ENCODE measurements at places on chromosomes 3 and 15.
A peak's percentile ranks its signal among the peaks of the same experiment; 100 is the strongest.

DNA sequence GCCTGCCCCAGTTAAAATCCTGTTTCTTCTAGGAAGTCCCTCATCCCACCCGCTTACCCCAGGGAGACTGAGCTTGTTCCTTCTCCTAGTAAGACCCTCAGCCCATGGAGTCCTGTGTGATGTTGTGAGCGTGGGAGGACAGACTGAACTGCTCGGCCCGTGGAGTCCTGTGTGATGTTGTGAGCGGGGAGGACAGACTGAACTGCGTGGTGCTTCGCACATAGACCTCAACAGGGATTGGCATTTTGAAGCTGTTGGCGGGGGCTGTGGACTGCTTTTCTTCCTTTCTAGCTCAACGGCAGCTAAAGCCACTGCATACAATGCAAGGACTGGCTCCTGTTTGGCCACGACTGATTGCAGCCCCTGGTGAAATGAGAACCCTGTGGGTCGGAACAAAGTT, 1.6 kb upstream of the SPTBN5 start:
- DNase-seq: no peak

DNA sequence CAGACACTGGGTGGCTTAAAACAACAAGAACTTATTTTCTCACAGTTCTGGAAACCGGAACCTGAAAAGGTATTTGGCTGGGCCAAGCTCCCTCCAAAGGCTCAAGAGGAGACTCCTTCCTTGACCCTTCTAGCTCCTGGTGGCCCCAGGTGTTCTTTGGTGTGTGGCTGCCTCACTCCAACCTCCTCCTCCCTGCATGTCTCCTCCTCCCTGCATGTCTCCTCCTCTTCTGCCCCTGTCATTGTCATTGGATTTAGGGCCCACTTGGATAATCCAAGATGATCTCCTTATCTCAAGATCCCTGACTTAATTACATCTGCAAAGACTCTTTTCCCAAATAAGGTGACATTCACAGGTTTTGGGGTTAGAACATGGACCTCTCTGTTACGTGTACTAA, 69.8 kb upstream of the MFGE8 start:
- no peak for DNase-seq

DNA sequence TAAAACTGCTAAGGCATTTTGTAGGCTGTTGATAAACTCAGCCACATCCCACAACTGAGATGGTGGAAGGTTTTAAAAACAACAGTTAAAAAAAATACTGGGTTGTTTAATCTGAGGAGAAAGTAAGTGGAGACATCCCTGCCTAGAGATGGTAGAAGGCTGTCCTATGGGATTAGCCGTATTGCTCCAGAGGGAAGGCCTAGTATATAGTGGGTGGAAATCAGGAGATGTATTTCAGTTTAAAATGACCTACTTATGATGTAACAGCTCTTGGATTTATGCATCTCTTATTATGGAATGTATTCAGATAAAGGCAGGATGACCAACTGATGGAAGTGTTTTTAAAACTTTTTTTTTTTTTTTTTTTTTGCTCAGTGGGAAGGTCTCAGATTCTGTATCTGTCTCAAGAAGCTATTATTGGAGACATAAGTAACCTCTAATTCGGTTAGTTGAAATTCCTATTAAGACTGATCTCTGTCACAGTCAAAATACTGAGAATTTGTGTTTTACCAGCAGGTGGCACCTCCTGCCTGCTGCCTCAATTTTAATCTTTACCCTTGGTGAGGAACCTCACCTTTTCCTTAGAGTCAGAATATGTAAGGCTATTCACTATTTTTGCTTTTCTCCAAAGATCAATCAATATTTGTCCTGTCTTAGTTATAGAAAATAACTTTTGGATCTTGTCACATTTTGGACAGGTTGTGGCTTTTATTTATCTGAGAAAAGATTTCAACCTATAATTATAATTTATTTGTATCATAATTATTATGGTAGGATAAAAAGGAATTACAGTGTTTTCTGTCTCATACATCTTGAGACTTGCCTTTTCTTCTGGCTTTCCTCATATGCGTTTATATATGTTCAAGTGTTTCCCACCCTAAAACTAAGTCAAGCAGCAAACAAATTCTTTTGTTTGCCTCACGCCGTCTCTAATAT, 63.0 kb downstream of the VPS8 start:
- DNase-seq: no peak

- DNase-seq: no peak
Measured at GRCh38 chr15:26095710-26096330, 232.7 kb upstream of the ATP10A start.

DNA sequence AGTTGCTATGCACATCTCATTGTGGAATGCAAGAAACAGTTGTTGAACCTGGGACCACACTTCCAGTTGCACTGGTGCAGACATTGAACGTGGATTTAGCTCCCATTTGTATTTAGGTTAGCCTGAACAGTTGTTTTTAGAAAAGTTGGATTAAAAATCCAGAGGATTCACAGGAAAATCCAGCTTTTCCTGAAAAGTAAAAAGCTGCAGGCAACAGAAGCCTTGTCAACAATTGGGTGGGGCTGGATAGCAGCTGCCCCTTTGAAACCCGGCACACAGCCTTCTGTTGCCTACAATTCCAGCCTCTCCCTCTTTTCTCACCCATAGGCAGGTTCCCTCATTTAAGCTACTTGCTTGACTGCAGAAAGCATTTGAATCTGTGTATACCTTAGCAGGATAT, 165.3 kb upstream of the TBL1XR1 start:
- no peak for DNase-seq

GRCh38 chr3:31178467-31178866, 284.0 kb upstream of the GADL1 start:
- no peak for DNase-seq

GRCh38 chr3:179697736-179698332, 45.0 kb downstream of the USP13 start:
- DNase-seq: no peak

GRCh38 chr15:77985931-77986480, 91.5 kb downstream of the TBC1D2B start:
- no peak for DNase-seq

DNA sequence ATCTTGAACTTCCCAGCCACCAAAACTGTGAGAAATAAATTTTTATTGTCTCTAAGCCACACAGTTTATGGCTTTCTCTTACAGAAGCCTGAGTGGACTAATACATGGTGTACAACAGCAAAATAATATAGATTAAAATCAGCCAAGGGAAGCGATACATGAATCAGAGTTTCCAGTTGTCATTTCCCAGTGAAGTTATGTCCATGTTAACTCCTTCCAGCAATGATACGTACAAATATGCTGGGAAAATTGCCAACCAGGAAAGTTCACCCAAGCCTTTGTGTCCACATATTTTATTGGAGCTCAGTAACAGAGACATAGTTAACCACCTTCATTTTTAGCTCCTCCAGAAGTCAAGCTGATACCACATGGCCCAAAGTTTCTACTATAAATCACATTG, 280.9 kb upstream of the KCNMB2 start:
- DNase-seq: no peak

DNA sequence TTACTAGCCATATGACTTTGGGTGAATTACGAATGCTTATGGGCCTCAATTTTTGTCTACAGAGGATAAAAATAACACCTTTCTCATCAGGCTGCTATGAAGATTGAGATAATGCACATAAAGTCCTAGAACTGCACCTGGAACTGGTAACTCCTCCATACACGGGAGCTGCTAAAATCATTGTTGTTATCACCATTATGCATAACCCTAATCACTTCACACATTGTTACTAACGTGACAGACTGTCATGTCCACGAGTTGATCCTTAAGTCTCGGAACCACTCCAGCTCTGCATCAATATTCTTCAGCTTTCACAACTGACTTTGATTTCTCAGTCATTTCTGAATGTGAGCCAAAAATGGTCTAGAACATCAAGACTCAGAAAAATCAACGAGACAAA, 64.1 kb downstream of the RFTN1 start:
- no peak for DNase-seq

DNA sequence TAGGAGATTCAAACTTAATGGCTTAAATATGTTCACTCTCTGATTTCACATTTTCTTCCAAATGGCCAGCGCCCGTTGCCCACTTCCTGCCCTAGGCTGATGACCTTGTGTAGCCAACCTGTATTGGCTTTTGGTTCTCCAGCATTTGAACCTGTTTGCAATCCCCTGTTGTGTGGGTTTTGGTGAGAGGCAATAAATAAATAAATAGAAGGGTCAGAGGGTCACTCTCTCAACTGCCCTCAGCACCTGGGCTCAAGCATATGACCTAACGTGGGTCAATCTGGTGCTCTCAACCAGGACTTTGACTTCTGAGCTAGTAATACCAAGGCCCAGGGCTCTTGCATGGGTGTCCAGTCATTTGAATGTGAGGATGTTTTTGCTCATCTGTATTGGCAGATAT, 1.8 kb upstream of the SRP14 start:
- DNase-seq: no peak

GRCh38 chr15:42068601-42069000, 25.8 kb downstream of the PLA2G4D start:
- no peak for DNase-seq

GRCh38 chr3:77655396-77655795, 615.5 kb downstream of the ROBO2 start:
- DNase-seq: no peak

GRCh38 chr3:17798000-17798399, 55.6 kb upstream of the TBC1D5 start:
- DNase-seq: no peak

DNA sequence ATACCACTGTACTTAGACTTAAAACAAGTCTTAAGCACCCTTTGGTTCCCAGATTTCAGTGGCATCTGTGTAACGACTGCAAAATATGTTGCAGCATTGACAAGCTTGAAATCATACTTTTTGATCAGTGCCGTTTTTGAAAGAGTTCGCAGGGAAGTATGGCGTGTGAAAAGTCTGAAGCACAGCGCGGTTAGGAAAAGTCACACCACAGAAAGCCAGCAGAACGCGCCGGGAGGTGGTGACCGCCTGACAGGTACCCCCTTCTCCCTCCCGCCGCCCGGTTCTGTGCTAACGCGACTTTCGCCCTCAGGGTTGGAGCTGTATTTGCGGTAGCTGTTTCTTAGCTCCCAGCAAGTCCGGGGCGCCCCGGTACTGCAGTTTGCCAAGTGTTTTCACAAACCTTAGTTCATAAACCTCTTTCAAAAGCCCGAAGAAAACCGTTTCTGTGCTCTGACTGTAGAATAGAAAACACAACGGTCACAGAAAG, 481 bp upstream of the CRYBG3 start:
- no peak for DNase-seq

DNA sequence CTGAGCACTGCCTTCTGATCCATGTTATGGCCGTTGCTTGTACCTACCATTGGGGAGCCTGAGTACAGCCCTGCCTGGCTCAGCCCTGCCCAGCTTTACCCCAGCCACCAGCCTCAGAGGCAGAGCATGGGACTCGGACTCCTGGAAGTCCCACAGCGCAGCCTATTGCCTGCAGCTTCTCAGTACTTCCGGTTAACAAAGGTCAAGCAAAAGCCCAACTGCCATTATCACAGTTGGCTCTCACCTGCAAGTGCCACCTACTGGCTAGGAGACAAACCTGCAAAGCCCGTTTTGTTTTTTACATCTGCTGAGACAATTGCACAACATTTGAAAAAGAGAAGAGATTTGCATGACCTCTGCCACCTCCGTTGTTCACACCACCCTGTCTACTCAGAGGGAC, 1081.7 kb downstream of the NAALADL2 start:
- no peak for DNase-seq

DNA sequence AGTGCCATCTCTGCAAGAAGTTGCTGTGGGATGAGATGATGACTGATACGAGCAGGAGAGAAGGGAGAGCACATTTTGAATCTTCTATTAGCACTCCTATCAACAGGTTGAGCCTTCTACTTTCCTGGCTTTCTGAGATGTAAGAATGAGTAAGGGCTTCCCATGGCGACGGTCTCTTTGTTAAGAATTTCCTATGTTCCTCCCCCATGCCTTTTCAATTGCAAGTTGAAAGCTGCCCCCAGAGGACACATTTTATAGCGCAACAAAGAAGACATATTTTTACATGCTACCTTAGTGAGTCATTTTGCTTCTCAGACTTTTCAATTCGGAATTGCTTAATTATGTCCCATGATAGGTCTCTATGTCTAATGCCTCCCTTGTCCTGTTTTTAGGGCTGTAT, 71.3 kb upstream of the LRTM1 start:
- DNase-seq: peak; percentile 80

DNA sequence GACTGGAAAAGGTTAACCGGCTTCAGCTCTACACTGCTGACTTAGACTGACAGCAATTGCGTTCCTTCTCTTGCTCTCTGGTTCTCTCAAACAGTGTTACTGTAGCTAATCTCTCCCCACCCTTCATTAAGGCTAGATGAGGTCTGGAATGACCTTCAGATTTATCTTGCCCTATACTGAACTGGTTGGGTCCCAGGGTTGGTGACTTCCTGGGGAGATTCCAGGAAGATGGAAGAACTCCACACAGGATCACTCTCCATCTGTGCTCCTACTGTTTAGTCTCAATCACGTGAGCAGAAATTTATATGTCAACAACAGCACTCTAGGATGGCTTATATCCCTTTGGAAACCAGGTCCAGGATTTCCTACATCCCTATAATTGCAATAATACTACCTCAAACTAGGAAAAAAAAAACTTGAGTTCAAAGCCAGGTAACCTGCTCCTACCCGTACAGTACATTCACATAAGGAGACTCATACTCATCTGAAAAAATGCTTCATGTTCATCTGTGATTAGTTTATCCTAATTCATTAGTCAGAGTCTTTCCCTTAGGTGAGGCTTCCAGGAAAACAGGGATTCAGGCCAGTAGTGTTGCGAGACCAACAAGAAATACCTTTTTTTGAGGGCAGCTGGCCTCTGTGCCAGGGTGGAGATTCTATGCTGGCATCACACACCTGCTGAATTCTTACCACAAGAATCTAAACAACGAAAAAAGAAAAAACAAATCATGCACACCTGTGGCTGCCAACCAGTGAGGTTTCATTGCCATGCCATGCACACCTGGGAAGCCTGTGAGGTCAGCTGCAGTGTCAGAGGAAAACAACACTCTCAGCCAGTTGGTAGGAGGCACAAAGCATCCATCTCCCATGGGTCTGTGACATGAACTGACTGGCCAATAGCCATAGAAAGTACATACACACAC, 297.3 kb downstream of the MECOM start:
- no peak for DNase-seq

GRCh38 chr3:4396006-4396405, 71.1 kb downstream of the SUMF1 start:
- DNase-seq: no peak

DNA sequence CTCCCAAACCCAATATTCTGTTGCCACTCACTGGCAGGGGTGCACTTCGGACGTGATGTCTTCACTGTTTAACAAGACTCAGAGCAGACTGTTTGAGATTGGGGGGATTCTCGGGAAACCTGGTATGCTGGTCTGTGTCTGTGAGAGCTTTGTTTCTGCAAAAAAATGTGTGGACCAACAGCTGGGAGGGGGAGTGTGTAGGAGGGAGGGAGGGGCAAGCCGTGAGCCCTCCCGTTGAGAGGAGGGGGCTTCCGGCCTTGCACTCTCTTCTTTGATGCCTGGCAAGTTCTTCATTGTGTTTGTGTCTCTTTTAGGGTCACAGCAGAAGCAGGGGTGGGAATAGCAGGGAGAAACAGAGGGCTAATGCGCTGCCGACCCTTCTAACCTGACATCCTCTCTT, 74.9 kb upstream of the NDN start:
- DNase-seq: no peak

All from AG09309 (cell line).